ENCODE measurements at places on chromosomes 5 and 9.

DNA sequence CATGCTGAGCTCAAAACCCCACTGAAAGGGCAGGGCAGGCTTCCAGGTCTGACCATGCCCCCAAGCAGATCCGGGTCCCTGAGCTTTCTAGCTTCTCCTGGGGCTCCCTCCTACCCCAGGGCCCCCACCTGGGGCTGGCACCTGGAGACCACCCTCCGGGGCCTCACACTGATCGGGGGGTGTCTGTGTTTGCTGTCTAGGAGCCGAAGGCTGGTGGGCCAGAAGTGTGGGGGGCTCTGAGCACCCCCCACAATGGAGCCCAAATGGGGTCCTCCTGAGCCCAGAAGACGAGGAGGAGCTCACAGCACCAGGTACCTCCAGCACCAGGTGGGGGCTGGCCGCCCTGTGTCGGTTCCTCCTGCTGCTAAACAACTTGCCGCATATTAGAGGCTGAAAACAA lies 39.8 kb downstream of the LAMC3 start:
- DNase-seq = no peak

GRCh38 chr5:133687212-133688061 lies 75.1 kb upstream of the FSTL4 start:
- DNase-seq = no peak

- DNase-seq = no peak
Observed at GRCh38 chr9:116671605-116672004, 15.5 kb upstream of the TRIM32 start.

- no peak for DNase-seq
Observed at GRCh38 chr9:3969590-3970260, 330.1 kb downstream of the GLIS3 start.

DNA sequence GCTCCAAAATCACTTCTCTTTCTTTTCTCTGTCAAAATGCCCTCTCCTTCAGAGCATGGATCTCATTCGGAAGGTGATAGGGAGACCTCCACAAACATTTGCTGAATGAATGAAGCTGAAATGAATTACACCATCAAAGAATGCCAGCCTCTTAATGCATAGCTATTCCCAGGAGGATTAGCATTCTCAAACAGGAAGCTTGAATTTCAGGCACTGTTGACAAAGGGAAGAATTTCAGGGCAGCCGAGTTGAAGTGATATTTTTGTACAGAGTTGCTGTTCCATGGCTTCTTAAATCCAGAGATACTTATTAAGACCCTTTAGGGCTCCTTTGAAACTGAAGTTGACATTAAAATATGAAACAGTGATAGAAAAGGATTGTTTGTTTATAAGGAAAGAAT lies 18.8 kb downstream of the HBEGF start:
- DNase-seq = no peak

DNA sequence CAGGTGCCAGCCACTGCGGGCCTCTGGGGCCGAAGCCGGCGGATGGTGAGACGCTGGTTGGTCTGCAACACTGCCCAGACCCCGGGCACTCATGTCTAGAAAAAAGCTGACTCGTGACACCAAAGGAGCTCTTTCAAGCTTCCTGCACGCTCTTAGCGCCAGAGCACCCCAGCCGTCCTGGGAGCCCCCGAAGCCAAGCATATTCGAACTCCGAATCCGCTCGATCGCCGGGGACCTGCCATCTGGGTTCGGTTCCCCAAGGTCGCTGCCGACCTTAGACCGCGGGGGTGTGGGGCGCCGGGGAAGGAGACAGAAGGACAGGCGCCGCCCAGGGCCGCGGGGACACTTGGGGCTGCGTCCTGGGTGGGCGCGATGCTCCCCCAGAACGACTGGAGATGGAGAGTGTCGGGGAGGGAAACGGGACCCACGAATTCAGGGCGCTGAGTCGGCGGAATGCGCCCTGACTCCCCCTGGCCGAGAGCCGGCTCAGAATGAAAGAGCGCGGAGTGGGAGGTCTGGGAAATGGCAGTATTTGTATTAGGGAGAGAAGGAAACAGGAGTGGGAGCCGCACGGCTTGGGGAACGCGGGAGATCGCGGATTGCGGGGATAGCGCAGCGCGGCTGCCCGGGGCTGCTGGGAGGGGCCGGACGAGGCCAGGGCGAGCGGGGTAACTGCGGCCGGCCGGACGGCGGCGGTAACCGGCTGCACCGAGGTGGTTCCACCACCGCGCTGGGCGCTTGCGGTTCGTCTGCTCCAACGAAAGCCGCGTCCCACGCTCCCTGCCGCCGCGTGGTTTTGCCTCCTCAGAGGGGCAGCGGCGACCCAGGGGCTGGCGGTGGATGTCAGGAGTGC lies 20.1 kb upstream of the MARCHF6 start:
- DNase-seq = no peak

GRCh38 chr5:109656829-109657228 lies 32.9 kb upstream of the MAN2A1 start:
- peak; percentile 13 for DNase-seq

DNA sequence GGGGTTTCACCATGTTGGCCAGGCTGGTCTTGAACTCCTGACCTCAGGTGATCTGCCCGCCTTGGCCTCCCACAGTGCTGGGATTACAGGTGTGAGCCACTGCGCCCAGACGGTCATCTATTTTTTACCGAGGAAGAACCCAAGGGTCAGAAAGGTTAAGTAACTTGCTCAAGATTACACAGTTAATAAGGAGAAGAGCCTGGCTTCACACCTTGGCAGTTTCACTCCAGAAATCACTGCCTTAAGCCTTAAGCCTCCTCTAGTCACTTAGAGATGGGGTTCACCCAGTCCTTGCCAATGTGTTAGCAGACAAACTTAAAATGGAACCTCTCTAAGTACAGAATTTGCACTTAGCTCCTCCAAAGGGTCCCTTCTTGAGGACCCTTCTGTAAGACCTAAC lies 116.3 kb downstream of the PTTG1 start:
- no peak for DNase-seq

GRCh38 chr5:15571081-15571480 lies 71.1 kb downstream of the FBXL7 start:
- DNase-seq = no peak

GRCh38 chr9:92170848-92171247 lies 55.6 kb upstream of the SPTLC1 start:
- DNase-seq = no peak

GRCh38 chr5:169945831-169946261 lies 34.4 kb downstream of the INSYN2B start:
- no peak for DNase-seq

GRCh38 chr9:124007565-124008302 lies 3.8 kb upstream of the LHX2 start:
- no peak for DNase-seq

DNA sequence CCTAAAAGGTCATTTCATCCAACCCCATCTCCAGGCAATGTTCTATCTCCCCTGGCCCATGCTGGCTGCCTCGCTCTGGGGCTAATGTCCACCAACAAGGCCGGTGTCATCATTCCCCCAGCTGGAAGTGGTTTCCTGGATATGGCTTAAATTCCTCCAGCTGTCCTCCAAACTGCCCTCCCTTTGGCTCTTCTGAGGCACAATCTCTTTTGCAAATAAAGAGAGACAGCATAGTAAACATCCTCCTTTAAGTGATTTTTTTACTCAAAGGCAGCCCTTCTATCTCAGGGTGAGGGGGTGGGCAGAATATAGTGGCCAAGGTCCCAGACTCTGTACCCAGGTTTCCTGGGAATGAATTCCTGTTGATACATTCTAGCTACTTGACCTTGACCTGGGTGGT lies 117.4 kb upstream of the PANK3 start:
- no peak for DNase-seq

- DNase-seq = no peak
Observed at GRCh38 chr9:14749741-14750211, 27.2 kb upstream of the CER1 start.

GRCh38 chr5:53337827-53338226 lies 142.6 kb upstream of the FST start:
- DNase-seq = no peak

- no peak for DNase-seq
Observed at GRCh38 chr9:127437497-127438264, 13.5 kb downstream of the ZNF79 start.

GRCh38 chr5:5780253-5780652 lies 357.8 kb downstream of the ICE1 start:
- DNase-seq = no peak

GRCh38 chr5:26761045-26761444 lies 277.3 kb downstream of the CDH9 start:
- no peak for DNase-seq

- DNase-seq = no peak
Observed at GRCh38 chr5:158811921-158812320, 287.8 kb downstream of the EBF1 start.

GRCh38 chr9:136565086-136565714 lies 19.4 kb upstream of the NOTCH1 start:
- no peak for DNase-seq

DNA sequence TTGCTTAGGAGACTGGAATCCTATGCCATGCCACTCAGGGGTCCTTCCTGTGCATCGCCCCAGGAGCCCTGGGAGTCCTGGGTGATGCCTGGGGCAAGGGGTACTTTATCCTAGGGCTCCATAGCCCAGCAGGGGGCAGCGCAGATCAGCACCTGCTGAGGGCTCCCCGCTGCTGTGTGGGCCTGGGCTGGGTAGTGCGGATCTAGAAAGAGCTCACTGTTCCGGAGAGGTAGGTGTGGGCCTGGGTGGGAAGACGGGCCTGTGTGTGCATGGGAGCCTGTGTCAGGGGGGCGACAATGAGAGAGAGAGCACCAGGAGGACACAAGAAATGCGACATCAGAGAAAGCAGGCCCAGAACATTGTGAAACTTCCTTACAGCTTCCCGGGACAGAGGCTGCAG lies 11.4 kb upstream of the DAB2IP start:
- peak; percentile 12 for DNase-seq

DNA sequence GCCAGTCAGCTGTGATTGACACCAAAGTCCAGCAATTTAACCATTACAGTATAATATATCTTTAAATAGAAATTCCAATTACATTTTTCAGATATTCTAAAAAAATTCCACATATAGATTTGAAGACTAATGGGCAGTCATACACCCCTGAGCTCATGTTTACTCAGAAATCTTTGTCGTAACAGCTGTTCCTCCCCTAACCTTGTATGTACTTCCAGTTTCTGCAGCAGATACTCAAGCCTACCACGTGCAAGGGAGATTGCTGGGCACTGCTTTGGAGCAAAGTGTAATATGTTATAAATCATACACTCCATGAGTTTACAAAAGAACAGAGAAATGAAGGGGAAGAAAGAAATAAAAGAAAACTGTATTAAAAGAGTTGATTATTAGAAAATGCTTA lies 241.2 kb downstream of the TRIM32 start:
- no peak for DNase-seq

DNA sequence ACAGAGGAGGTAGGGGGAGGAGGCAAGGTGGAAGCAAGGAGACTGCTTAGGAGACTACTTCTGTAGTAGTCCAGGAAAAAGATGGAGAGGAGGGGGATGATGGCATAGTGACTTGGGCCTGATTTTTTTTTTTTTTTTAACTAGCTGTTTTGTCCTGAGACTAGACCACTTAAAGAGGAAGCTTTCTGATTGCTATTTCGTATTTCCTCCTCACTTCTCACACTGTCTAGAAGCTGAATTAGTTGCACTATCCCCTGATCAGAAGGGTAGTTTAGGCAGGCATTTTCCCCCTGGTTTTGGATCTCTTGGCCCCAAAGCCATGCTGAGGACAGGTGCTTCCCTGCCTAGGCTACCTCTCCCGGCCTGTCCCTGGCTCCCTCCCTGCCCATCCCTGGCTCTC lies 14.9 kb downstream of the LARP1 start:
- no peak for DNase-seq

- no peak for DNase-seq
Observed at GRCh38 chr5:89449392-89450148, 566.6 kb upstream of the MEF2C start.

DNA sequence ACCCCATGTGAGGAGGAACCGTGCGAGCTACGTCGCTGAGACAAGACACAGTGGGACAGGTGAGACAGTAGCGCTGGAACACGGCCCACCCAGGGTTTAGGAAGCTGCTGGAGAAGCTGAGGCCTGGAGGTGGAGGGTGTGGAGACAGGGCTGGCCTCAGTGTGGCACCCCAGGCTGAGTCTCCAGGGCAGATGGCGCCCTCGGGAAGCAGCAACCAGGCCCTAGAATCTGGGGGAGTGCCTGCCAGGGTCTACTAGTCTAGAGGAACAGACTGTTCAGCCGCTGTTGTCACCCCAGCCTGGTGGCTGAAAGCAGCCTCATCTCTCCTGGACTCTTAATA lies 4.6 kb upstream of the TERT start:
- no peak for DNase-seq

GRCh38 chr9:28124917-28125316 lies 551.6 kb upstream of the C9orf72 start:
- DNase-seq = no peak
